ENCODE measurements at places on chromosomes 11 and 22.

GRCh38 chr11:2811206-2812091, 74.1 kb downstream of the CDKN1C start:
- DNase-seq: no peak

- DNase-seq: no peak
Measured at GRCh38 chr11:125100136-125100535, 11.3 kb downstream of the TMEM218 start.

DNA sequence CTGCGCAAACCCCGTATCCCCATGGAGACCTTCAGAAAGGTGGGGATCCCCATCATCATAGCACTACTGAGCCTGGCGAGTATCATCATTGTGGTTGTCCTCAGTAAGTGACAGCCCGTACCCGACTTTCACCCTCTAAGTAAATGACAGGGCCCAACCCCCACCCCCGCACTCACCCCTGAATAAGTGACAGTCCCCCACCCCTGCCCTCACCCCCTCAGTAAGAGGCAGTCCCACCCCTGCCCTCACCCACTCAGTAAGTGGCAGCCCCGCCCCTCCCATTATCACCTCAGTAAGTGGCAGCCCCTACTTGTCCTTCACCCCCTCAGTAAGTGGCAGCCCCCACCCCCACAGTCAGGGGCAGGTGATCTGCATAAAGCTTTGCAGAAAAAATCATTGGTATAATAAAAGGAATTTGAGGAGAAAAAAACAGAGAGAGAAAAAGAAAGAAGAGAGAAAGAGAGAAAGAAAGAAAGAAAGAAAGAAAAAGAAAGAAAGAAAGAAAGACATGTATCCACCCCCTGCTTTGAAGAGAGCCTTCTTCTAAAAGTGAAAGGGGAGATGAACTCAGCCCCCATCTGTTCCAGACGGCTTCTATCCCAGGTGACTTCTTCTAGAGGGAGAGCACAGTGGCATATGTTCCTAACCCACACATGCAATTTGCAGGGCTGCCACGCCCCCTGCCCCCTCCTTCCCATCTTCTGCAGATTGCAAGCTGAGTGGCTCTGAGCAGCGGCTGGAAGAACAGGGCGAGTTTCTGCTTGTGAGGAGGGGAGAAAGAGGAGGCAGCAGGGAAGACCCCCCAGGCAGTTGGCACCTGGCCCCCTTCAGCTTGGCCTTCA, 12.5 kb upstream of the SMIM35 start:
- no peak for DNase-seq

- DNase-seq: no peak
Measured at GRCh38 chr11:29321293-29322132, 695.3 kb downstream of the KCNA4 start.

GRCh38 chr11:14202251-14203196, 156.5 kb downstream of the RRAS2 start:
- DNase-seq: no peak

DNA sequence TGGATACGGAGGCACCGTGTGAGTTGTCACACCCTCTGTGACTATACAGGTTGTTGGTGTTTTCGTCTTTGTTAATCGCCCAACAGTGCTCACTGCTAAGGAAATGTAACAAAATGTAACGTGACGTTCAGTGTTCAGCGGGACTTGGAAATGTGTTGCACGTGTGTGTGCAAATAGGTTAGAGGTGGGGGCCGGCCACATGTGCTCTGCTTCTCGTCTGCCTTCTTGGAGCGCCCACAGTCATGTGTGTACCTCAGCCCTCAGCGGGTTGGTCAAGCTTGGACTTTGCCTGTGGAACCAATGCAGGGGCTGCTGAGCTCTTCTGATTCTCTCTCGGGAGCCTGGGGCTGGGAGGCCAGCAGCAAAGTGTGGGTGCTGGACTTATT, 7.4 kb upstream of the SMIM38 start:
- DNase-seq: no peak

GRCh38 chr11:70891844-70892380, 360.5 kb downstream of the SHANK2 start:
- DNase-seq: no peak

DNA sequence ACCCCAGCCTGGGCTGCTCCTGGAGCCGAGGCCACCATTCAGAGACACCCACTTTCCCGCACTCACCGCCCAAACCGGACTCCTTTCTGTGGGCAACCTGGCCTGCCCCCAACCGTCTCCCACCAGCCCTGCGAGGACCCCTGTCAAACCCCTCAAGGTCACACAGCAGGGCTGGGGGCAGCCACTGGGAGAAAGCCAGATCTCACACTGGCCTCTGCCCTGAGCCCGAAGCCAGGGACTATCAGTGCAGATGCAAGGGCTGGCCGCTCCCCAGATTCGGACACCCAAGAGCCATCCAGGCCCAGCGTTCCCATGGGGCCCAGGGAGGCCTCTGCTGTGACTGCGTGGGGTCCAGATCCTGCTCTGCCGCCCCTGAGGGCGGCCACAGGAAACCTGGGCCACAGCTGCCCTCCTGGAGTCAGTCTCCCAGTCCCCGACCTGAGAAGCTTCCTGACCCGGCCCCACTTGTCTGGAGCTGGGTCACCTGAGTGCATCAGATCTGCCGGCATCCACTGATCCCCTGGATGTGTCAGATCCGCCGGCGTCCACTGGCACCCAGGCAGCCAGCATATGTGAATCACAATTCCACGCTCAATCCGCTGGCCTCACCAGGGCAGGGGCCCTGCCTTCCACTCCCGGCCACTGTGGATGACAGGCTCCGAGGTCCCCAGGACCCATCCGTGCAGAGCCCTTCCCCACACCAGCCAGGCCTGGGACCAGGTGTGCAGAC, 139.7 kb downstream of the BRD1 start:
- DNase-seq: no peak

GRCh38 chr11:27616711-27617110, 83.5 kb downstream of the BDNF start:
- no peak for DNase-seq

- no peak for DNase-seq
Measured at GRCh38 chr11:27514558-27514957, 8.0 kb upstream of the LIN7C start.

GRCh38 chr22:42162728-42163489, 32.3 kb upstream of the CYP2D6 start:
- no peak for DNase-seq

- DNase-seq: no peak
Measured at GRCh38 chr11:17593466-17594245, 46.6 kb downstream of the OTOG start.

DNA sequence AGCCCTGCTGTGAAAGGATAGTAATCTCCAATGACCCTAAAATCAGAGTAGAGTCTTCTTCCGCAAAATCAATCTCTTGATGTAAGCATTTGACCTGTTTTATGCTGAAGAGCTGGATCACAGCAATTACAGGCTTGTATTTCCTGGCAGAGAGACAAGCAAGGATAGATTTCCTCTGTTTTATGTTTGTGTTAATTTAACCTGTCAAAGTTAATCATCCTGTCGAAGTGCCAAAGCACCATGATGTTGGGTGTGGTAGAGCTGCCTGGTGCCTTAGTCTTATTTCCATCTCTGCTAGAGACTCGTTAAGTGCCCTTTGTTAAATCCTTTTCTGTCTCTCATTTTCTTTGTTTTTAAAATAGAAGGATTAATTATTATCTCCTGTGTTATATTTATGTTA, 248.1 kb downstream of the CNTN5 start:
- DNase-seq: no peak

DNA sequence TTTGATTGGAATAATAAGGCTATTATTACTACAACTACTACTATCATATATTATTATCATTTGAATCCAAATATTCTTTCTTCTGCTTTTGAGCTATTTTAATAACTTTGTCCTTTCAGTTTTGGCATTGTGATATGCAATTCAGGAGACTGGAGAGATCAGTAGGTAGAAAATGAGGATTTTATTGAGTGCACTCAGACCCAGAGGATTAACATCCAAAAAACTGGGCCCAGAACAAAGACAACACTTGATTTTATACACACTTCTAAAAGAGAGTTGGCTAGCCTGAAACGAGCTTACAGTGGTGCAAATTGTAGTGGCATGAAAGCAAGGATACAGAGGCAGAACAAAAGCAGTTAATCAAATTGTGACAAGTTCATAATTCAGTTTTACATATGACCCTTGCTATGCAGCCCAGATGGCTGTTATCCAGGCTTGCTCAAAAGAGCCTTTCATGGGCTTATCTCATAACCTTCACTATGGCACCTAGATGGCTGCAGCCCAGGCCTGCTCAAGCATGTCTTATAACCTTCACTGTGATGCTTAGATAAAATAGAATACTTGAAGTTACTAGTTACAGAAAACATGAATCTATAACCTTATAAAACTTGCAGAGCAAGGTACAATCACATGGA, 796.3 kb upstream of the RAG2 start:
- no peak for DNase-seq

GRCh38 chr11:115207166-115207591, 297.0 kb downstream of the CADM1 start:
- DNase-seq: no peak

GRCh38 chr22:17412232-17412631, 43.0 kb downstream of the CECR2 start:
- no peak for DNase-seq

DNA sequence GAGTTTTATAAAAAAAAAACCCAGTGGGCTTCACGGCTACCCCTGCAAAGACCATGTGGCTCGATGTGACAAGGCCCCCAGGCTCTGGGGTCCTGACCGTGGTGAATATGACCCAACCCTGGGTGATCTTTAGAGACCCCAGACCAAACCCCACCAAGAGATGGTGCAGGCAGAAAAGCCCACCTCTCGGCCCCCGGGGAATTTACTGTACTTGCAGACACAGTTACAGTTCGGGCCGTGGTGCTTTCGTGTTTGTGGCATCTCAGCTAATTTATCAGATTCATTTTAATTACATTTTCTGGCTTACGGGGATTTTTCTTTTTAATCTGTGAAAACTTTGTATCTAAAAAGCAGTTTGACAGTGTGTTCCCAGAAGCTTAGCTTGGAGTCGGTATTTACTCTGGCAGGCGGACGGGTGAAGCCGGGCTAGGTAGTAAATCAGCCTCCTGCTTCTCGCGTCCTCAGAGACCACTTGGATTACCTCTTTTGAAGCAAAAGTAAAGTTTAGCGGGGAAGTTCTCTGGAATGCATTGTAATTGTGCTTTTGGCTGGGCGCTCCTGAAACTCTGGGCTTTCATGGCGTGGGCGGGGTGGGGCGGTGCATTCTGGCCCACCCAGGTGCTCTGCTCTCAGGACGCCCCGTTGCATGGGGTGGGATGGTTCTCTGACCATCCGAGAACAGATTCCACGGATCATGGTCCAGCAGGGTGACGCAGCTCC, 25.3 kb downstream of the ANO1 start:
- no peak for DNase-seq

DNA sequence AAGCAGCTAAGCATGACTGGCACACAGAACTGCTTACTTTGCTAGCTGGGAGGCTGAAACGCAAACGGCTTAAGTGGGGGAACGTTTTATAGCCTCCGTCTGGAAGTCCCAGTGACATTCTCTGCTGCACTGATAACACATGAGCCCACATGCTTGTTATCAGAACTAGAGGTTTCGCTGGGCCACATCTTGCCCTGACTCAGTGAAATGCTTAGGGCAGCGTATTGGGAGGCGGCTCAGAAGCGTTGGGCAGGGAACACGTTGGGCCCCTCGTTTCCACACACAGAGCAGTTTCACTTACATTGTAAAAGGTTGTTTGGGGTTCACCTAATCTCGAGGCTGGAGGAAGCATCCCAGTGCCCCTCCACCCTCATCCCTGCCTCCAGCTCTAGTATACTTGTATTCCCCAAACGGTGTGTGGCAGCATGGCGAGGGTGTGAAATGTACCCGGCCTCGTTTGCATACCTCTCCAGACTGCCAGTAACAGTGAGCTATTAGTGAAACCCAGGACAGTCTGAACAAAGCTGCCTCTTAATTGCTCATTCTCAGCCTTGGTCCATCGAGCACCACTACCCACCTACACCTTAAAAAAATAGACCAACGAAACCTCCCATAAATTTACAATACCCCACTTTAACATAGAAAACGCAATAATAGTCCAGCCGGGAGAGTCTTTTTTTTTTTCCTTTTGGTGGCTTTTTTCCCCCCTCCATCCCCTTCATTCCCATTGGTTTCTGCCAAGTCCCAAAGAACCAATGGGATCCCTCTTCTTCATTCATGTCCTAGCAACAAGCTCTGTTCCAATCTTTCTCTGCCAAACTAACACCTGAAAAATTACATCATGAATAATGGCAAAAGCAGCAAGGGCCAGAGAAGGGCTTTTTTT, 218.8 kb upstream of the SORL1-AS1 start:
- DNase-seq: no peak

DNA sequence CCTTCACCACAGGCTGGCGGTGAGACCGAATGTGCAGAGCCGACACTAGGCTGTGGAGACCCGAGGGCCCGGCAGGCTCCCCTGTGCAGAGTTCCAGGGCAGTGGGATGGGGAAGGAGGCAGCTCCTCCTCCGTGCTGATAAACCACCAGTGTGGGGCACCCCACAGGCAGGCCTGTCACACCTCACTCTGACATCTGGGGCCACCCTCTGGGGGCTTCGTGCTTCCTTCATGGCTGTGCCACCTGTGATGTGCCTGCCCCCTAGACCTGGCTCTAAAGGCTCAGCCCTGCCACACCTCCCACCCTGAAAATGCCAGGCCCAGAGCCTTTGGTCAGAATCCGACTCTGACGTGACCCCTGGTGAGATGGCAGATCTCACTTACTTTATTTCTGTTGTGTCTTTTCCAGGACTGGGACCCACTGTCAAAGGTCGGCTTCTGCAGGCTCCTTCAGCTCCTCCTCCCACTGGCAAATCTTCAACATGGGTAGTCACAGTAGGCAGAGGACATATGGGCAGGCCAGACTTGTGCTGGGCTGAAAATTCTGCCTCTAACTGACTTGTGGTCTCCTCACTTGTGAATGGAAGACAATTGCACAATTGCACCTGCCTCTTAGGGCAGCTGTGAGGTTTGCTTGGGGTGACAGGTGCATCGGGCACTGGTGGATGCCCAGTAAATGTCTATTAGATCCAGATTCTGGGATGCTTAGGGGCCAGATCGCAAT, 46.2 kb upstream of the TSKU start:
- no peak for DNase-seq

DNA sequence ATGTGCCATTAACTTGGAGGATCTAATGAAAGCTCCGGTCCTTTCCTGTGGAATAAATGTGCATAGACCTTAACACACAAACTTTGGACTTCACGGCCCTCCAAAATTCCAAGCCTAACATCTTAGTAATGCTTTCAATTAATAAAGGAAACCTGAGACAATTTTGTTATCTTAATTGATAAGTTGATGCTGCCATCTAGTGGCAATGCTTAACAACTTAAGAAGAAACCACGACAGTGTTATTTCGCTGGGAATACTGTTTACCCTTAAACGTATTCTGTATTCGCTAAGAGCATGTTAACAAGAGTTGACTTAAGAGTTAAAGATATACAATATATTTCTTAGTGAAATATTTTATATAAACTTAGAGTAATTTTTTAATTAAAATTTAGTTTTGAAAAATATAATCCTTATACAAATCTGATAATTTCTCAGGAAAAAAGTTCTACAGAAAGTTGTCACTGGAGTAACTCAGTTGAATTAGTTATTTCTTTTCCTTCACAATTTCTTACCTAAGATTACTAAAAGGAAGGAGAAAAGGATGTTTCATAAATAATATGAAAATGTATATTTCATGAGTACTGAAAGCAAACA, 35.0 kb upstream of the OR9G4 start:
- no peak for DNase-seq

- DNase-seq: no peak
Measured at GRCh38 chr22:47388331-47388730, 625.9 kb downstream of the TBC1D22A start.
